IPS DF 6.9 (cell line): ENCODE measurements at places on chromosomes 2 and 18.

DNA sequence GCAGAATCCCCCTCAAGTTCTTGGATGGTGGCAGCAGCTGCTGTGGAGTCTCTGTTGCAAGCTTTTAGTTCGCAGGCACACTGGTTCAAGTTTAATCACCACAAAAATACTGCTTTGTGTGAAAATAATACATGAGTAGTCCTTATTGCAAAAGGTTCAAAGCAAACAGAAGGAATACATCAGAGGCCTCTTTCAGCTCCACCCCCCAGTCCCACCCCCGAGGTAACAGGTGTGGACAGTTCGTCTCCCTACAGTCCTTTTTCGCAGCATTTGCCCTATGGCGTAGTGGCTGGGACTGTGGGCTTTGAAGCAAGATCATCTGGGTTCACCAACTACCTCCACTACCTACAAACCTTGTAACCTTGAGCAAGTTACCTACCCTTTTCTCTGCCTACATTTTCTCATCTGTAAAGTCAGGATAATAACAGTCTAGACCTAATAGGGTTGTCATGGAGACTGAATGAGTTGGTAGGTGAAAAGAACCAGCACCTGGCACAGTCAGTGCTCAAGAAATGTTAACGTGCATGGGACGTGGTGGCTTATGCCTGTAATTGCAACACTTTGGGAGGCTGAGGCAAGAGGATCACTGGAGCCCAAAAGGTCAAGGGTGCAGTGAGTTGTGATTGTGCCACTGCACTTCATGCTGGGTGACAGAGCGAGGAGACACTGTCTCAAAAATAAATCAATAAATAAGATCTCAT lies 61.7 kb downstream of the TCF7L1 start:
- H3K4me1 ChIP-seq = 0 out of 2 replicates have a peak, but pooled peaks cover 1% of the 10 kb centered on the region
- H3K27me3 ChIP-seq = no peaks in the 10 kb centered on the region
- no peak for DNase-seq
- no peak overlapping the region for H3K4me3 ChIP-seq
- no peaks in the 10 kb centered on the region for H3K36me3 ChIP-seq

DNA sequence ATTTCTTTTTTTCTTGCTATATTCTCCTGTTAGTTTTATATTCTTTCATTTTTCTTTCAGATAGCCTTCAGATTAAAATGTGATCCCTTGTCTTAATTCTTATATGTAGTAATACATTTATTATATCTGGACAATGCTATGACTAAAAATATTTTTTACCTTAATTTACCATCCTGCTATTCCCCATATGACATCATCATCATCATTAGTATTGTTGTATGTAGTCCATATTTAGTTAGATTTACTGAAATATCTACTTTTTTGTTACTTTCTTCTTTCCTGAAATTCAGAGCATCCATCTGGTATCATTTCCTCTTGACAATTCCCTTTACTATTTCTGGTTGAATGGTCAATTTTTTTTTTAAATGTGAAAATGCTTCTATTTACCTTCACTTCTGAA lies 951.6 kb upstream of the POU3F3 start:
- no peaks in the 10 kb centered on the region for H3K4me1 ChIP-seq
- H3K4me3 ChIP-seq = no peak overlapping the region
- no peaks in the 10 kb centered on the region for H3K27me3 ChIP-seq

DNA sequence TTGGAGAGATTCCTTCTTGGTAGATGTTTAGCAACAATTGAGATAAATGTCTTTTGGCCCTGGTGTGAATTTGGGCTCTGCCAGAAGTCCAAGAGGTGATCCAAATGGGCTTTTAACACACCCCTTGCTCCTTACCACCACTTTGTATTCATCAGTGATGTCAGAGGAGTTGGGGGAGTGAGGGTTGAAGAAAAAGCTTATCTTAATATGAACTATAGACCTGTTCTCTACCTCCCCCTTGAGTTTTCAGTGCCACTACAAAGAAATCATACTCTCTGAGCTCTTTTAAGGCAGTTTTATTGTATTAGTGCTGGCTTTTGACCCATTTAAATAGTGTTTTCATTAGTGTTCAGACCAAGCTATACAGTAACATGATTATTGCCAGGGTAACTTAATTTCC lies 229.1 kb downstream of the PHLPP1 start:
- H3K36me3 ChIP-seq = peaks cover 12% of the 10 kb centered on the region; the same call in 1 of the 2 replicates
- H3K27me3 ChIP-seq = no peaks in the 10 kb centered on the region
- H3K4me3 ChIP-seq = no peak overlapping the region
- H3K27ac ChIP-seq = no peak overlapping the region
- no peak for DNase-seq

DNA sequence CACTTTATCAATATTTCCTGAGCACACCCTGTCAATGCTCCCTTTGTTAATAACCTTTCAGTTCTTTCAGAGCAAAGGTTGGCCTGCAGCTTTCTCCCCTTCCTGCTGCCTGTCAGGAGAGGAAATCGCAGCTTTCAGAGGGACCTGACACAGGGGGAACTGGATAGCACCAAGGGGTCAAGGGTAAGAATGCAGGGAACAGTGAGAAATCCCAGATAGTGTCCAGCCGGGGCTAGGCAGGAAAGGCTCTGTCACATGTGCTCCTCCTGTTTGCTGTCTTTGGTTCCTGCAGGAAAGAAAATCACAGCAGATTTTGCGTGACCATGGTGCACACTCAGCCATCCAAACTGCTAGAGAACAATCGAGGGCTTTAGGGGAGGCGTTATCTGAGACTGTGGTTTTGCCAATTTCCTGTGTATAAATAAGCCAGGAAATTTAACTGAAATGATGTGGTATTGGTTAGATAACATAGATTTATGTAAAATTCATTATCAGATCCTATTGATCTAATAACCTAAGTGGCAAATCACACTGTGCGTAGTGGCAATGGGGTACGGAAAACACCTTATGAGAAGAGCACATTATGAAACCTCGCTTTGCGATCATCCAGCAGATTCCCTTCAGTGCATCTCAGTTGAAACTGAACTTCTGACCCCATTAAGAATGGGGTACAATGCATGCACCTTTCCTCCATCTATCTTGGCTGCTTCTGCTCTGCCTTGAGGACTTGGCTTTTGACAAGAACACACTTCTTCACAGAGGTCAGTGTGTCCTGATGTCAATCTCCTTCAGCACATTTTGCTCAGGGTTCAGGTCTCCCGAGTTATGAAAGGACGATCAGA lies 178.0 kb downstream of the ICOS start:
- no peak overlapping the region for H3K4me3 ChIP-seq
- no peak overlapping the region for H3K27ac ChIP-seq

DNA sequence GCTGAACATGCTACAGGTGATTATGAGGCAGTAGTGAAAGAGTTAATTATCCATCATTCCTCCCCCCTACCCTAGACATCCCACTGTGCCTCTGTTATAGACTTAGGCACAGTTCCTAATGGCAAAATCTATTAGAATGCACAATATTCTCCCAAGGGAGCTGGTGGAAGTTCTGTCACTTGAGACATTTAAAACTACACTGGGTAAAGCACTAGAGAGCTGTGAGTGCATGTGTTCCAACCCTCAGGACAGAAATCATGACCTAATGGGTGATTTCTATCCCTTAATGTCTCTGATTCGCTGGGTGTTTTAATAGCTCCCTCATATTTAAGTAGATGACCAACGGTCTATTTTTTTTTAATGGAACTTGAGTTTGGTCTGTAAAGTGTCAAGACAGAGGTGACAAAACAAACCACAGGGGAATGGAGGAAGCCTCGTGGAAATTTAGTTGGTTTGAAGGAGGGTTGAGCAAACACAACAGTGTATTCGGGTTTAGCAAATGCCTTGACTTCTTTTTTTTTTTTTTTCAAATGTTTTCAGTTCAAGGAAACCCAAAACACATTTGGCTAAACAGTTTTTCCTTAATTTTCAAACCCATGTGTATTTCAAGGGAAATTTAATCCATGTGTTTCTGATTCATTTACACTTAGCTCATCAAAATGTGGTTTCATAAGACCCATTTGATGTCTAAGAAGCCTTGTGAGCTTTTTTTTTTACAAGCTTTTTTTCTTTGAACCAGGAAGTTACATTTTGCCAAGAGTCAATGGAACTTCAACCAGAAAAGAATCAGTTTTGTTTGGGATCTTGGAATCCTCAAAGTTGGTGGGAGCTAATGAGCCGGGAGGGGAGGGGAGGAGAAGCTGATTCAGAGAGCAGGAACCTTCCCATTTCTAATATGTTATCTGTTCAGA lies 665.1 kb upstream of the ZEB2 start:
- no peaks in the 10 kb centered on the region; the same call in 1 of the 2 replicates for H3K27me3 ChIP-seq
- H3K4me3 ChIP-seq = no peak overlapping the region
- no peaks in the 10 kb centered on the region for H3K36me3 ChIP-seq

DNA sequence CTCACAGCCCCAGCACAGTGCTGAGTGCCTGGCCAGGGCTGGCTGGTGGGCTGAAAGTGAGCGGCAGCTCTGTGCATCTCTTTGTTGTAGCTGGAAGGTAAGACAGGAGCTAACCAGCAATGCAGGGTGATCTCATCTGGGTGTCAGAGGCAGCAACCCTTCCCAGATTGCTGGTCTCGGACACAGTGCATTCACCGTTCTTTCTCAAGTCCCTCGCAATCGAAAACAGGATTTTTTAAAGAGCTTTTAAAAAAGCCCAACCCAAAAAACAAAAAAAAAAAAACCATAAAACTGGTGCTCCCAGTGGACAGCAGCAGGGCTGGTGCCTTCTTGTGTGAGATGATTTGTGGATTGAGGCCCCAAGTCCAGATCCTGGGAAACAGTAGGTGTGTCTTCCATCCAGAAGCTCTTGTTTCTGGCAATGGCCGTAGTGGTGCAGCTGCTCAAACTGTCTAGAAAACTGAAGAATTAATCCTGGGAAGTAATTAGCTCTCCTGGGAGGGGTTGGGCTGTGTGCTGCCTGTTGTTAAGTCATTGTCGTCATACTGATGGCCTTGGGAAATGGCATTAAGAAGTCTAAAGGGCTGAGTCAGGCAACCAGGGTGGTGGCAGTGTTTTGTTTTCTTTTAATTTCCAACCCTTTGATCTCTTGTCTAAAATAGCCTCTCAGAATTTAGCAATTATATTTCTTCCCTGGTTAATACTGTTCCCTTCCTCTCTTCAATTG lies 156.7 kb downstream of the KLHL29 start:
- H3K36me3 ChIP-seq = no peaks in the 10 kb centered on the region
- H3K4me3 ChIP-seq = no peak overlapping the region
- H3K4me1 ChIP-seq = no peaks in the 10 kb centered on the region
- no peak overlapping the region for H3K27ac ChIP-seq
- DNase-seq = no peak
- no peaks in the 10 kb centered on the region for H3K27me3 ChIP-seq

DNA sequence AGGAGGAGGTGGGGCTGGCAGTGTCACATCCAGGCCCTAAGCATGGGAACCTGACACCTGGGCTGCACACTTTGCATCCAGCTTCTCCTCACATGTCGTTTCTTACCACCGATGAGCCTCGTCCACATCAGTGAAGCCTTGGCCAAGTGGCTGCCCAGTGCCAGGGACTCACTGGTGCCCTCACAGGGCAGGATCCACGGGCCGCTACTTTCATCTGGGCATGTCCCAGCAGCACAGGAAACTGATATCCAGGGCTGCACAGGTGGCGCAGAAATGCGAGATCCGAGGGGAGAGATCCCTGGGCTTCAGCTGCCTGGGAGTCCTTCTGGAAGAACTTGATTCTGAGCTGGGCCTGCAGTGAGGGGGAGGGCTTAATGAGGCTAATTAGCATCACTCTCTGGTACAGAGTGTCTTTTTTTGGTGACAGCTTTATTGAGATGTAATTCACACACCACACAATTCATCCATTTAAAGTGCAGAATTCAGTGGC lies 291.6 kb upstream of the HDAC4 start:
- no peak for DNase-seq
- H3K36me3 ChIP-seq = no peaks in the 10 kb centered on the region
- H3K27me3 ChIP-seq = no peaks in the 10 kb centered on the region

DNA sequence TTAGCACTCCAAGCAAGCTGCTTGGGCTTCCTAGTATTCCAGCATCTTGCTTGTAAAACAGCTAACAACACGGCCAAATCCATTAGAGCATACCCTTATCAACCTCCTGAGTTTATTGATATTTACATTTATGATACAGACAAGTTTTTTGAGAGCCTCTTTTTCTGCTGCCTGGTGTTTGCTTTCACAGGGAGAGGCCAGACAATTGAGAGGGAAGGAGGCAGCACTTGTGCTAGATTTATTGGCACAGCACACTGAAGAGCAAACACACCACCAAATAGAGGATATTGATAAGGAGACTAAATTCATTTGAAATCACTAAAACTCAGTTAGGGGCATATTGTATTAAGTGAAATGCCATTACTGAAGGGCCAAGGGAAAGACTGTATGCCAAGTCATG lies 1142.3 kb upstream of the FANCL start:
- H3K36me3 ChIP-seq = no peaks in the 10 kb centered on the region
- no peak overlapping the region for H3K27ac ChIP-seq
- no peaks in the 10 kb centered on the region for H3K27me3 ChIP-seq
- no peak overlapping the region for H3K4me3 ChIP-seq
- DNase-seq = no peak
- no peaks in the 10 kb centered on the region for H3K4me1 ChIP-seq

- no peak overlapping the region for H3K4me3 ChIP-seq
- H3K27ac ChIP-seq = no peak overlapping the region
- H3K27me3 ChIP-seq = no peaks in the 10 kb centered on the region
- no peaks in the 10 kb centered on the region for H3K4me1 ChIP-seq
- DNase-seq = no peak
- H3K36me3 ChIP-seq = no peaks in the 10 kb centered on the region
Observed at GRCh38 chr2:68828887-68829708, 42.1 kb downstream of the BMP10 start.

DNA sequence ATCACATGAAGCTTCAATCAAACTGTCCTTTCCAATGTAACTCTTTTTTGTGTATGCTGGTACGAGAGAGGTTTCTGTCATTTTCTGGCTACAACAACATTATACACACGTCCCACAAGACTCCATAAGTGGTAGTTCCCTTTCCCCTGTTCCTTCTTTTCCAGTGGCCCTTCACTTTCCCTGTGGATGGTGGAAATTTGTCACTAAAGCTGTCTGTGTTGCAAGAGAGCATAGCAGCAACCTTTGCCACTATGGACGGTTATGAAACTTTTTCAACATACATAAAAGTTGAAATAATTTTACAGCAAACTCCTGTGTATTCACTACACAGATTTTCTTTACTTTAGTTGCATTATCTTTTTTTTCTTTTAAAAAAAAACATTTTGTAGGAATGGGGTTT lies 18.7 kb downstream of the DBI start:
- H3K36me3 ChIP-seq = no peaks in the 10 kb centered on the region
- H3K4me1 ChIP-seq = no peaks in the 10 kb centered on the region; the same call in 1 of the 2 replicates
- no peak overlapping the region for H3K27ac ChIP-seq
- no peak overlapping the region for H3K4me3 ChIP-seq
- H3K27me3 ChIP-seq = no peaks in the 10 kb centered on the region

GRCh38 chr2:232398293-232399034 lies 8.2 kb upstream of the ALPG start:
- no peaks in the 10 kb centered on the region for H3K36me3 ChIP-seq
- no peaks in the 10 kb centered on the region for H3K4me1 ChIP-seq
- H3K27me3 ChIP-seq = no peaks in the 10 kb centered on the region
- H3K4me3 ChIP-seq = no peak overlapping the region

- H3K36me3 ChIP-seq = no peaks in the 10 kb centered on the region
- no peaks in the 10 kb centered on the region for H3K27me3 ChIP-seq
- no peaks in the 10 kb centered on the region for H3K4me1 ChIP-seq
- no peak overlapping the region for H3K4me3 ChIP-seq
- no peak overlapping the region for H3K27ac ChIP-seq
Observed at GRCh38 chr18:31716362-31716761, 32.0 kb upstream of the B4GALT6 start.
